ENCODE measurements at places on chromosomes 5 and 9.

DNA sequence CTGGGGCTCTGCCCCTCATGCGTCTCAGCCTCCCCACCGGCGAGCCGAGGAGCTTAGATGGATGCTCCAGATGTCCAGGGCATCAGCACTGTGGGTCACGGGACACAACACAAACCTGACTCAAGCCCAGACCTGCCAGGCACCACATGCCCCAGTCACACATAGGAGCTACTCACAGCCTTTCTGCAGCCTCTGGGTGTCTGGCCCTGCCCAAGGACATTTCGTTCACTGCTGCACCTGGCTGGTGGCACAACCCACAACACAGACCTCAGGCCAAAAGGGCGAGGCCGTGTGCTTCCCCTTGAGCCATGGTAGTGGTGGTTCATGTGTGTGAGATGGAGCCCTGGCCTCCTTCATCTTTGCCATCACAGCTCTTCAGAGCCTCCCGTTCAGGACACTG, 89.6 kb upstream of the FCN2 start:
- no peaks in the 10 kb centered on the region for H3K36me3 ChIP-seq
- no peak for DNase-seq
- H3K27me3 ChIP-seq = peaks cover 15% of the 10 kb centered on the region
- no peak overlapping the region for H3K27ac ChIP-seq

DNA sequence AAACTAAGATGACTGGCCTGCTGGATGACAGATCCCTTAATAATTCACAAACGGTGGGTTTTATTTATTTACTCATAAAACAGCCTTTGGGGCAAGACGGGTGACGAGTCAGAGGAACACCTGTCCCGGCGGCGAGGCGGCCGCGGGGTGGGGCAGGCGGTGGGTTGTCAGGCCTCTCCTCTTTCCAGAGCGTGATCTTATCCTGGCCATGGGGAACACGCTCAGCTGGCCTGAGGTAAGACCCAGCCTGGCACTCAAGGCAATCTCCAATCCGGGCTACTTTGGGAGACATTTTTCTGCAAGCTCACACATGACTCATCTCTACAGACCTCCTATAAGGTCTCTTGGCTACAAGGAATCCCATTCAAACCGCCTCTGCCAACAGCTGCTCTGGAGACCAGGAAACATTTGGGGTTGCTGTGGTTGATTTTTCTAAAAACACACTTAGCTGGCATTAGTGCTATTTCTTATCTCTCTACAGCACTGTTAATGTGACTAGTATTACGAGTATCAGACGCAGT, 6.3 kb downstream of the RAPGEF1 start:
- peak overlapping the region; percentile 90 for H3K27ac ChIP-seq
- no peak overlapping the region for H3K4me3 ChIP-seq
- H3K27me3 ChIP-seq = no peaks in the 10 kb centered on the region
- peak; percentile 71 for DNase-seq
- H3K4me1 ChIP-seq = peaks cover 29% of the 10 kb centered on the region

- H3K4me3 ChIP-seq = no peak overlapping the region
- H3K4me1 ChIP-seq = no peaks in the 10 kb centered on the region
- H3K36me3 ChIP-seq = no peaks in the 10 kb centered on the region
- H3K27me3 ChIP-seq = no peaks in the 10 kb centered on the region
- H3K27ac ChIP-seq = no peak overlapping the region
- DNase-seq = no peak
Measured at GRCh38 chr5:79357398-79357797, 121.5 kb downstream of the JMY start.

DNA sequence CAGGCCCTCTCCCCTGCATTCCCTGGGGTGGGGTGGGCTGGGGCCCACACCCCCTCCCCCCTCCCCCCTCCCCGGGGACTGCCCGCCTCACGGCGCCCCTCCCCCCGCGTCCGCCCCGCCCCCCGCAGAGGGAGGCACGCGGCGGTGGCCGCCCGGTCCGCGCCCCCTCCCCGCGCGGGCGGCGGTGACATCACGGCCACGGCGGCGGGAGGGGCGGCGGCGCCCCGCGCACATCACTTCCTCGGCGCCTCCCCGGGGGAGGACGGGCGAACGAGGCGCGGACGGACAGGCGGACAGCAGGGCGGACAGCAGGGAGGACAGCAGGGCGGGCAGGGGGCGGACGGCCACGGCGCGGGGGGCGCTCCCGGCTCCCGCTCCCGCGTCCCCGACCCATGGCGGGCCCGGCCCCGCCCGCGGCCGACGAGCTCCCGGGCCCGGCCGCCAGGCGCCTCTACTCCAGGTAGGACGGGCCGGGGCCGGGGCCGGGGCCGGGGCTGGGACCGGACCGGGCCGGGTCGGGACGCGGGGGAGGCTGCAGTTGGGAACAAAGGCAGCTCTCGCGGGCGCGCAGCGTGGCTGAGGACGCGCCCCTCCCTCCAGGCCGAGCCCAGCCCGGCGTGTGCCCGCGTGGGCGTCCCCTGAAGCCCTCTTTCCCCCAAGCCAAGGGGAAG, at the start of gene GPSM1:
TSS of gene GPSM1 (plus strand) at position 236 of the 671 bp plus-strand sequence. CDS start at position 393, 157 bp downstream.
- no peaks in the 10 kb centered on the region for H3K27me3 ChIP-seq
- H3K4me1 ChIP-seq = peaks cover 9% of the 10 kb centered on the region
- H3K4me3 ChIP-seq = peak within 1 kb of the TSS; percentile 75
- no peaks in the 10 kb centered on the region for H3K36me3 ChIP-seq
- peak within 1 kb of the TSS; percentile 89 for H3K27ac ChIP-seq
- no peak for DNase-seq

DNA sequence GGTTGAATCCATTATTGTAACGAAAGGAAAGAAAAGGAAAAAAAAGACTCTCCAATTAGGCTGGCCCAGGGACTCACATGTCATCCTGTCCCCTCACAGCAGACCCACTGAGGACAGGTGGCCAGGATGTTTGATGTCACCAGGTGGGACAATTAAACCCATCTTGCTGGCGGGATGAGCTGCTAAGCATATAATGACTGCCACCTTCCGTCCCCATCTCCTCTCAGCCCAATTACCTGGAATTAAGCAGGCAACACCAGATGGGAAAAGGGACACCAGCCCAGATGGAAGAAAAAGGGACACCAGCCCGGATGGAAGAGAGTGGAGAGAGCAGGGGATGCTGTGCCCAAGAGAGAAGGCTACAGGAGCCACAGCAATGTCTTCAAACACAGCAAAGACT, 116.6 kb upstream of the SARDH start:
- no peaks in the 10 kb centered on the region for H3K27me3 ChIP-seq
- no peak for DNase-seq
- H3K36me3 ChIP-seq = no peaks in the 10 kb centered on the region
- no peak overlapping the region for H3K4me3 ChIP-seq
- H3K4me1 ChIP-seq = no peaks in the 10 kb centered on the region
